ENCODE measurements at places on chromosomes 7 and 10. TPM values are rescaled to one million over a fixed set of nuclear protein-coding genes. Genes with fewer than 3 reads are reported as not detected.

GRCh38 chr7:158973440-158973839 is 117.1 kb downstream of the DYNC2I1 start:
- DNase-seq = peak; percentile 67
- H3K36me3 ChIP-seq = peaks cover 3% of the 10 kb centered on the region
- peaks cover 12% of the 10 kb centered on the region for H3K4me1 ChIP-seq
- H3K4me3 ChIP-seq = peak overlapping the region; percentile 50
- no peaks in the 10 kb centered on the region for H3K27me3 ChIP-seq

DNA sequence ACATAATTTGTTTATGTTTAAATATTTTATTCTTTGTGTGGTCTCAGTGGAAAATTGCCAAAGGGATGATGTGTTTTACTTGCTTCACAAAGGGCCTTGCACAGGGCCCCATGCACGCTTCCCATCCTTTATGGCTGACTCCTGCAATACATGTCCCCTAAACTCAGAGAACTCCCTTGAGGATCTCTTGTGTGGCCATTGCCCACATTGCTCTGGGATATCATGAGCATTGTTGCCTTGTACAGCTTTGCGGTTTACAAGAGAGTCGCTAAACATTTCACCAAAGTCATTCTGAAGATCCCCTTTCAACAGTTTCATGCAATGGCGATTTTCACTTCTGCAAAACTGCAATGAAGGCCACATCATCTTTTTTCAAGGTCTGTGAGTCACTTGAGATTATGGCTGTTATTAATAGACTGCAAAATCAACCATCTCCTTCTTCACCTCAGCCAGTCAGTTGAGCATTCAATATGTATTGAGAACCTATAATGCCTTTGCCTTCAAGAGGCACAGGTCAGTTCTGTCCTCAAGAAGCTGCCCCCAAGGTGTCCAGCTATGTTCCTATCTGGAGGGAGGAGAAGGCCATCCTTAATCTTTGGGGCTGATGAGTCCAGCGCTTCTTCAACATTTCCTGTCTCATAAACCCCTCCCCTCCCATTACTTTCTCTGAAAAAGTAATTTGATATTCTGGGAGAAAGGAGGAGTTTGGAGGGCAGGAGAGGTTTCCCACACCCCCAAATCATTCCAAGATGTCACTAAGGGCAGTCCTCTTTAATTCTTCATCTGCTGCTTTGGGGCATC is 108.1 kb downstream of the CCDC71L start:
- H3K36me3 ChIP-seq = no peaks in the 10 kb centered on the region
- no peak overlapping the region for H3K4me3 ChIP-seq
- no peaks in the 10 kb centered on the region for H3K27me3 ChIP-seq
- DNase-seq = no peak

- peaks cover 9% of the 10 kb centered on the region for H3K36me3 ChIP-seq
- H3K27ac ChIP-seq = no peak overlapping the region
- no peak for DNase-seq
Observed at GRCh38 chr10:59887006-59887405, 19.4 kb downstream of the CCDC6 start.

DNA sequence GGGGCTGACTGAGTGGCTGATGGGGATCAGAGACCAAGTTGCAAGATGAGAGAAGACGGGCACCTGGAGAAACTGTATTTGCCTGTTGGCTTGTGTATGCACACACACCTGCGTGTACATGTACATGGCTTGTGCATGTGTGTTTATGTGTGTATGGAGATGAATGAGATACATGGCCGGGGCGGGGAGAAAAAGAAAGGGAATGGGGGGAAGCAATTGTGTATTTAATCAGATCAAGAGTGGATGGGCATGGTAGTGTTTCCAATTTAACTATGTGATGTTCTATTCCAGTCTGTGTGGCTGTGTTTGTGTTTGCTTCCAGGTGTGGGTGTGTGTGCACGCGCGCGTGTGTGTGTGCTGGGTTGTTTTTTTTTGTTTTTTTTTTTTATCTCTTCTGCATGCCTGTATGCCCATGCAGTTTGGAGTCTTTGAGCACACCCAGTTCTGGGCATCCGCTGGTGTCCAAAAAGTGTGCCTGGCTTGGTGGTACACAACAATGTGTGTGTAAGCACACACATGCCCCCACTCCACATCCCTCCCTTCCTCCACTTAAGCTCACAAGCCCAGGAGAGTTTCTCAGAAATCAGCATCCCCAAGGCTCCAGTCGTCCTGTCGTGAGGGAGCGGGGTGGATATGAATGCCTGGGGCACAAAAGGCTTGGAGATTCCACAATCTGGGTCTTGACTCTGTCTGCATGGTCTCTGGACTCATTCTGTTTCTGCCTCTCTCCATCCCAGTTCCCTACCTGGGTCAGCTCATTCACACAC is 2.5 kb upstream of the VGF start:
- H3K36me3 ChIP-seq = no peaks in the 10 kb centered on the region
- peaks cover 93% of the 10 kb centered on the region for H3K27me3 ChIP-seq
- no peak for DNase-seq
- no peak overlapping the region for H3K27ac ChIP-seq
- H3K4me3 ChIP-seq = no peak overlapping the region
- peaks cover 43% of the 10 kb centered on the region for H3K4me1 ChIP-seq

GRCh38 chr7:34851431-34851830 is 185.9 kb downstream of the DPY19L1 start:
- no peaks in the 10 kb centered on the region for H3K36me3 ChIP-seq
- H3K4me3 ChIP-seq = no peak overlapping the region
- H3K27me3 ChIP-seq = peaks cover 8% of the 10 kb centered on the region

- peaks cover 5% of the 10 kb centered on the region for H3K4me1 ChIP-seq
- H3K27ac ChIP-seq = no peak overlapping the region
- no peaks in the 10 kb centered on the region for H3K36me3 ChIP-seq
- H3K27me3 ChIP-seq = no peaks in the 10 kb centered on the region
- no peak for DNase-seq
Observed at GRCh38 chr7:77383333-77383740, 32.8 kb downstream of the GSAP start.

GRCh38 chr7:2886391-2886790 is 42.3 kb upstream of the GNA12 start:
- H3K27me3 ChIP-seq = peaks cover 1% of the 10 kb centered on the region
- H3K4me3 ChIP-seq = no peak overlapping the region
- no peaks in the 10 kb centered on the region for H3K36me3 ChIP-seq
- DNase-seq = no peak

- H3K36me3 ChIP-seq = no peaks in the 10 kb centered on the region
- H3K4me1 ChIP-seq = peaks cover 23% of the 10 kb centered on the region
- DNase-seq = no peak
- no peak overlapping the region for H3K27ac ChIP-seq
Observed at GRCh38 chr7:151708610-151709009, 168.3 kb downstream of the PRKAG2 start.

- H3K4me3 ChIP-seq = no peak overlapping the region
- peaks cover 40% of the 10 kb centered on the region for H3K27me3 ChIP-seq
- peaks cover 2% of the 10 kb centered on the region for H3K4me1 ChIP-seq
- H3K27ac ChIP-seq = no peak overlapping the region
- H3K36me3 ChIP-seq = no peaks in the 10 kb centered on the region
- no peak for DNase-seq
Observed at GRCh38 chr10:96502561-96503282, 11.0 kb downstream of the TLL2 start.

DNA sequence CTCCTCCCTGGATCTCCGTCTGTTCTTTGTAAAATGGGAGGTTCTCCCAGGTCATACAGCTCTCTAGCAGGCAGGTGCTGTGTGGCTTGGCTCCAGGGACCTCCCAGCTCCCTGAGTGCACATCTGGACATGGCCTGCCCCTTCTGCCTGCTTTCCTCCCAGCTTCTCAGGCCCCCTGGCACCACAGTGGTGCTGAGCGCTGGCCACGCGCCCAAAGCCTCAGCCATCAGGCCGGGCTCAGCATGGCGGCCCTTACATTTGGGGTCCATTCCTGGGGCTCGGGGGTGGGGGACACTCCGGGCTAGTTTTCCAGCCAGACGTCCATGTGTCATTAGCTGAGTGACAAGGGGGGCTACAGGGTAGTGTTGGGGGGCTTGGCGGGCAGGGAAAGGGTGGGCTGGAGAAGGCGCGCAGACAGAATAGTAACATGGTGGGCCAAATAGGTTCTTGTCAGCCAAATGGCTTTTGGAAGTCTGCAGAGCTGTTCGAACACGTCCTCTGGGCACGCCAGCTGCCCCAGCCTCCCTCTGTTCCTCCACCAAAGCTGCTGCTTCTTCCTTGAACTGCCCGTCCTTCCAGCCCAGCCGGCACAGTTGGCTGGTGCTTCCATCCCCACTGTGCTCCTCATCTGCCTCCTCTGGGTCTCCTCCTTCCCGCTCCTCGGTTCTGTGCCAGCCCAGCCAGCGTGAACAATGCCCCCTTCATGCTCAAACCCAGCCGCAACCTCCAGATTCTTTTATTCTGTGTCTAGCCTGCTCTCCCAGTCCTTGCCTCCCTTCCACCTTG is 65.9 kb downstream of the GOLGA7B start:
- DNase-seq = no peak
- H3K4me3 ChIP-seq = no peak overlapping the region
- peaks cover 83% of the 10 kb centered on the region for H3K27me3 ChIP-seq
- no peak overlapping the region for H3K27ac ChIP-seq
- no peaks in the 10 kb centered on the region for H3K4me1 ChIP-seq
- no peaks in the 10 kb centered on the region for H3K36me3 ChIP-seq

DNA sequence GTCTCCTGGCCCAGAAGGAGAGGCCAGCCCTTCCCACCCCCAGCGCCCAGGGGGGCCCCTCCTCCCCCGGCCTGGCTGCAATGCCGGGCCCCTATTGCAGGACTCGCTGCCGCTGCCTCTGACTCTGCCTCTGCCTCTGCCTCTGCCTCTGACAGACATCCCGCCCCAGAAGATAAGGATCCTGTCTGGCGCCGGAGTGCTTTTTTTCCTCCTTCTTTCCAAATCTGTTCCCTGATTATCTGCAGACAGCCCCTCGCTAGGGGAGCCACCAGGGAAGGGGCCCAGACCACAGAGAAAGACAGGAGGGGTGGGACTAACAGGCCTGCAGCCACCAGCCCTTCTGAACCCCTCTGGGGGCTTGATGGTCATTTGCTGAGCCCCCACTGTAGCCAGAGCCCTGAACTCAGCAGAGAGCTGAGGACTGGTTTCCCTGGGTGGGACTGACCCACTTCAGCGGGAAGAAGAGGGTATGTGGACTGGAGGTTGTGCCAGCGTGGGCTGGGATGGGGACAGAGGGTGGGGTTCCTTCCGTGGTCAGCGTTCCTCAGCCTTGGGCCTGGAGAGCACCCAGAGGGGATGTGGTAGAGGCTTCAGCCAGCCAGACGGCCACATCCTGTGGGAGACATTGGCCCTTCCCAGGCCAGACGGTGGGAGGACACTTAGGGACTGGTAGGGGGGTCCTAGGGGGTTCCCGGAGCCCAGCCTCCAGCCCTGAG is 22.8 kb downstream of the UNC5B start:
- DNase-seq = peak; percentile 73
- peaks cover 87% of the 10 kb centered on the region for H3K4me1 ChIP-seq
- no peak overlapping the region for H3K4me3 ChIP-seq
- no peaks in the 10 kb centered on the region for H3K27me3 ChIP-seq
- H3K36me3 ChIP-seq = no peaks in the 10 kb centered on the region

- H3K27me3 ChIP-seq = no peaks in the 10 kb centered on the region
- H3K4me1 ChIP-seq = peaks cover 10% of the 10 kb centered on the region
- H3K36me3 ChIP-seq = peaks cover 27% of the 10 kb centered on the region
- no peak overlapping the region for H3K4me3 ChIP-seq
- no peak for DNase-seq
Observed at GRCh38 chr7:107505997-107506673, 36.3 kb downstream of the GPR22 start.

- no peaks in the 10 kb centered on the region for H3K4me1 ChIP-seq
- no peak overlapping the region for H3K4me3 ChIP-seq
- no peaks in the 10 kb centered on the region for H3K36me3 ChIP-seq
- no peak for DNase-seq
- no peaks in the 10 kb centered on the region for H3K27me3 ChIP-seq
Observed at GRCh38 chr7:34081935-34082334, 176.6 kb downstream of the BMPER start.

- peaks cover 57% of the 10 kb centered on the region for H3K4me1 ChIP-seq
- H3K4me3 ChIP-seq = no peak overlapping the region
- DNase-seq = no peak
- H3K27ac ChIP-seq = peak overlapping the region; percentile 76
- H3K36me3 ChIP-seq = no peaks in the 10 kb centered on the region
Observed at GRCh38 chr10:110651044-110651958, 7.2 kb downstream of the RBM20 start.

DNA sequence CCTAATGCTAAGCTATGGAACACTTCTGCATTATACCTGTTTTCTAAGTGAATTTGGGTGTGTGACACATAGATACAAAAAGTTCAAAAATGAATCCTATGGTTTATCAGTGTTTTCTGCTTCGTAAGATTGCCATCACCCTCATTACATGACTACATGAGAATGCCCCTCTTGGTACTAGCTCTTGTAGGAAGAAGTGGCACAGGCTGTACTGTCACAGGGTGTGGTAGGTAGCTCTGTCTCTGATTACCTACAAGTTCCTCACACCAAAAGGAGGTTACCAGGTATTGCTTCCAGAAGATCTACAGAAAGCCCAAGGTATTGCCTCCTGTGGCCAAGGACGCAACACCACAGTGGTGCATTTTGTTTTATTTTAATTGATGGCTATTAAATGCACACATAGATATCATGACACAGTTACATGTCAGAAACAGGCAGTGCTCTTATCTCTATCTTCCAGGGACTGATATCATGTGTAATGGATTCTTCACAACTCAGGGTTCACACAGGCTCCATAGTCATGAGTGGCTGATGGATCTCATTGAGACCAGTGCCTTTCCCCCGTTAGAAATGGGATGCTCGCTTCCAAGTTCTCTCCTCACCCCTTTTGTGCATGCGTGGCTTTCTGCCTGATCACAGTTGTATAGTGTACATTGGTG is 6.6 kb downstream of the OPTN start:
- H3K27me3 ChIP-seq = no peaks in the 10 kb centered on the region
- no peak overlapping the region for H3K27ac ChIP-seq
- no peak overlapping the region for H3K4me3 ChIP-seq
- H3K4me1 ChIP-seq = peaks cover 6% of the 10 kb centered on the region
- no peak for DNase-seq
- peaks cover 13% of the 10 kb centered on the region for H3K36me3 ChIP-seq

DNA sequence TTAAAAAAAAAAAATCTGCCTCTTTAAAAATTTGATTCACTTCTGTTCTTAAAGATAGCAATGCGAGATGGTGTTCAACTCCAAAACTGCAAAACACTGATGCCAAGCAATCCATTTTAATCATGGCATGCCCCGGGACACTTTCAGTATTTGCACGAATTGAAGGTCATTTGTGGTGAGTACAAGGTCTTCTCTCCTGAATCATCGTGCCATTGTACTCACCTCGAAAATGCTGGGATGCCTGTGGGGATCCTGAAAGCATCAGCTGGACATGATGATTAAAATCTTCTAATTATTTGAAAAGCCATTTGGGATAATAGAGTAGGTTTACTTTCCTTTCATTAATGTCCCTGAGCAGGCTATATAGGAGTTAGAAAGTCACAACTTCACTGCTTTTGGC is 125.1 kb upstream of the NRP1 start:
- H3K4me1 ChIP-seq = peaks cover 20% of the 10 kb centered on the region
- H3K4me3 ChIP-seq = no peak overlapping the region
- no peaks in the 10 kb centered on the region for H3K36me3 ChIP-seq
- DNase-seq = no peak
- H3K27ac ChIP-seq = peak overlapping the region; percentile 64
- H3K27me3 ChIP-seq = no peaks in the 10 kb centered on the region

GRCh38 chr7:9022456-9022855 is 589.0 kb downstream of the NXPH1 start:
- H3K4me1 ChIP-seq = peaks cover 5% of the 10 kb centered on the region
- H3K4me3 ChIP-seq = no peak overlapping the region
- H3K27me3 ChIP-seq = peaks cover 5% of the 10 kb centered on the region

The ANKRD22 gene
- 0.63 TPM for total RNA-seq

The ZNF485 gene
- total RNA-seq = 6.7 TPM

The PSD gene
- total RNA-seq = 12.4 TPM

The PPP1R17 gene
- not detected for total RNA-seq

The ENKUR gene
- 0.25 TPM for total RNA-seq

The CCDC136 gene
- total RNA-seq = 34.6 TPM

The TRPV5 gene
- 0.29 TPM for total RNA-seq
